Left ventricle myocardium inferior (tissue), 1 donor: ENCODE measurements at places on chromosomes 2 and 18. TPM values are rescaled to one million over a fixed set of nuclear protein-coding genes. Genes with fewer than 3 reads are reported as not detected.

DNA sequence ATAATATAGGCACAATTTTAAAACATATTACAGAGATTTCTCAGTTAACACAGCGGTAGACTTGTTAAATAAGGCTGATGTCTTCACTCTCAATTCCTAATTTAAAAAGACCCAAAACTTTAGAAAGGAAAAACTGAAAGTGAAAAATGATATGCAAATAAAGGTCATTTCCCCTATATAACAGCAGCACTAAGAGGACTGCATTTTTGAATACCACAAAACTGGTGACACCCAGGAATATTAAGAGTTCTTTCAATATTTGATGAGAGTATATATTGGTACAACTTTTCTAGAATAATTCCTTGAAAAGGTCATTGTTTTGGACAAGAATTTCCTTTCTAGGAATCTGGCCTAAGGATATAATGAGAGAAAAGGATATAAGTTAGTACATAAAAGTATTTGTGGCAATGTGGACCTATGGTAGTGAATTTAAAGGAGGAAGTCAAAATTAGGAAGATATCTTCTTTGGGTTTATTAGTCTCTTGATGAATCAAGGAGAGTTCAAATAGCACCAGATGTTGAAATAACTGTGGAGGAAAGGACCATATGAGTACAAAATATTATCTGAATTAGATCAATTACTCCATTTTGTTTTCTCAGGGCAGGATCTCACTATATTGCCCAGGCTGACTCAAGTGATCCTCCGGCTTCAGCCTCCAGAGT lies 70.3 kb downstream of the TMEM237 start:
- no peak for DNase-seq

DNA sequence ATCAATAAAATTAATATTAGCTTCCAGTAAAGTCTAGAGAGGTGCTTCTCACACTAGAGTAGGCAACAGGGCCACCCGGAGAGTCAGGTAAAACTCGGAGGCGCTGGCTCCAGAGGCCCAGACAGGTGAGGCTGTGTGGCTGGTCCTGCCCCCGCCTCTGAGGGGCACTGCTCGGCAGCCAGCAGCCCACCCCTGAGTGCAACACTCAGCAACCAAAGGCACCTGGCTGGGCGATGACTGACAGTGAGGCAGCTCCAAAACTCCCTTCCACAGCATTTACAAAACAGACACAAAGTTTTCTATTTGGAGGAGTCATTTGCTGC lies 138.8 kb upstream of the ID2 start:
- DNase-seq, result peak; percentile 15

RUFY4 gene
- total RNA-seq, result not detected

DNA sequence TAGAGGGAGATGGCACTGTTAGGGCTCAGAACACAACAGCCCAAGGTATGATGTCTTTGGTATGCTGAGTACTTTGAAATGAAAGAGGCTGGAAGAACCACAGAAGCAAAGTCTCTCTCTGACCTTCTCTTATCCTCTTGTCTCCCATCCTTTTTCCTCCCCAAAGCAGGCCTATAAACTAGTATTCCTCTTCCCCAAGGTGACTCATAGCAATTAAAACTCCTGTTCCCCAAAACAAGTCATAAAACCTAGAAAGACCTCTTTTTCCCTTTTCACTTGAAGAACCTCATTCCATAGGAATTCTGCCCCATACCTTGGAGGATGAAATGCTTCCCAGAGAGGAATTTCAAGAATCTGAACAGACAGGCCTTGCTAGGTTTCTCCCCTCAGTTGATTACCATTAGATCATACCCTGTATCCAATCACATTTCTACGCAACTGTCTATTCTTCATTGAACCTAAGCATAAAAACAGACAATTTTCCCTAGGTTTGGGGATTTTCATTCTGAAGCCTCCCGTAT lies 25.7 kb downstream of the MDH1 start:
- no peak for DNase-seq

DNA sequence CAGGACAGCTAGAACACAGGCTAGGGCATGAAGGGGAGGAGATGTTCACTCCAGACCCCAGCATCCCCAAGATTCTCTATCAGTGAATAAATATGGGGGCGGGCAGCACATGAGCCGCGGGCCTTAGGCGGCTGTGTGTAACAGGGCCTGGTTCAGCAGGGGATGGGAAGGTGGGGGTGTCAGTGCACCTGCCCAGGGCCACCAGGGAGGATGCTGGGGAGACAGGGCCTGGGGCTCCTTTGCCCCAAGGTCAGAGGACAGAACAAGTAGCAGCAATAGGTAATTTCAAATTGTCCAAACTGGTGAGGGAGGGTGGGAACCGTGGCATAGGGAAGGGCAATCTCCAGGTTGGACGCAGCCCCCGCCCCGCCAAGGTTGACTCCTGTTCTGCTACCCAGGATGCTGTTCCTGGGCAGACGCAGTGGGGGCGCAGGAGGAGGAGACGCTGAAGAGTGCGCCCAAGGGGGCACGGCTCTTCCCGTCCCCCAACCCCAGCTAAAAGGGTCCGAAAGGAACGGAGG lies 16.2 kb downstream of the CYP26B1 start:
- DNase-seq, result no peak

DNA sequence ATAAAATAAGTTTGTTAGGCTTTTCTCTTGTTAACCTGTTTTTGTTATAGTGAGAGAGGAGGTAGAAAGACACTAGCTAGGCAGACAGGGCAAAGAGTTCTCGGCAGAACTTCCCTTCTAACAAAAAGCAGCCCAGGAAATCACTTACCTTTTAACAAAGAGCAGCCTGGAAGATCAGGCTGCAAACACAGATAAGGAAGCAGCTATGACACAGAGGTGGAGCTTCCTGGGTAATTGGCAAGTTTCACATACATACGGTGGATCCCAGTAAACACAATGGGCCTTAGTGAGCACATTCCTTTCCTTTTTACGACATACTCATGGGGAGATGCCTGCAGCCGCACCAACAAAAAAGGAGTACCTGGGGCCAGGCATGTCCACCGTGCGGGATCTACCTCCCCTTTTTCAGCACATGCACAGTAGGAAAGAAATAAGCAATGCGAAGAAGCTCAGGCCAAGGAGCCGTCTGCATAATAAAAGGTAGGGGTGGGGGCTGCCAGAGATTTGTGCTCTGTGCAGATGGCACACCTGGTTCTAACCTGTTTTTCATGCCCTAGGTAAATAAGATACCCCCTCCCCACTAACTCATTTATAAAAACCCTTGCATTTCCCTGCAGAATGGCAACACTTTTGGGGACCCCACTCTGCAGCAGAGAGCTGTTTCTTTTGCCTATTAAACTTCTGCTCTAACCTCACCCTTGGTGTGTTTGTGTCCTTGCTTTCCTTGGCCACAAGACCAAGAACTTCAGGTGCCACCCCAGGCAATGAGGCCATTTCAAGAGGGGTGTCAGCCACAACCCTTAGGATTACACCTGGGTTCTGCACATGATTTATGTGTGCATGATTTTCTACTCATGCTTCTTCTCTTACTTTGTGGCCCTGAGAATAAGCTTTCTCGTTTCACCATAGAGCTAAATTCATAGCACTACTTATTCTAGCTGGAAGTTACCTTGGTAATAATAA lies 26.5 kb downstream of the MDH1 start:
- DNase-seq, result no peak

DNA sequence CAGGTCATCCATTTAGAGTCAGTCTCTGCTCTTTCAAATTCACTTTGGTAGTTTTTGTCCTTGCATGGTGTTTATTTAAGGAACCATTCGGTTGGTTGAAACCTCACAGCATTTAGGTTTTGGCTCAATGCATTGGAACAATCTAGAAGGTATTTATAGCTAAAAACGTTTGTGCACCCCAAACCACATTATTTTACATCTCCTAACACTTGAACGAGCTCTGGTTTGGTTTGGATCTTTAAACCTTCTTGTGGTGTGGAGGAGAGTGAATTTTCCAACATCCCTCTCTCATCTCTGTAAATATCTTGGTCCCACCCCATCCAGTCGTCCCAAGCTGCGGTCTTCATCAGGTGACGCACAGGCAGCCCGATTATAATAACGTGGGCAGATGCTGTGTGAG lies 287.9 kb downstream of the LPIN1 start:
- no peak for DNase-seq

MRPL44 gene
- total RNA-seq, result 39.9 TPM

- DNase-seq, result no peak
Observed at GRCh38 chr2:85525567-85525966, 13.4 kb upstream of the MAT2A start.

DNA sequence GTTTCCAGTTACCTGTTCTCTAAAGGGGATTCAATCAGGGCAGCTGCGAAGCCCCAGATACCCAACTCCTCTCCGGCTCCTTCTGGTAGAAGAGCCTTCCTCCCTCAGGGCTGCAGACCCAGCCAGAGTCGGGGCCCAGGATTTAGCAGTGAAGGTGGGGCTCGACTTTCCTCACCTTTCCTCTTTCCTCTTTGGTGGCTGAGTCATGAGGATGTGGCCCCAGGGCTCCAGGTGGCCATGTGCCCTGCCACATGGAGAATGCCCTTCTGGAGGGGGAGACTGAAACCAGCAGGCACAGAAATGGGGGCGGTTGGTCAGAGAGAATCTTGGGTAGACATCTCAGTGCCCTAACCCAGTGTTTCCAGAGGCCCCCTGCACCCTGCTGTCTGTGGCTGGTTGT lies 402.6 kb downstream of the NBAS start:
- DNase-seq, result no peak

GRCh38 chr2:73235315-73236028 lies 1.4 kb downstream of the CCT7 start:
- DNase-seq, result no peak

ANKRD30B gene
- not detected for total RNA-seq

BCS1L gene
- 48.6 TPM for total RNA-seq

GRCh38 chr2:55992455-55992854 lies 68.9 kb upstream of the EFEMP1 start:
- no peak for DNase-seq

DNA sequence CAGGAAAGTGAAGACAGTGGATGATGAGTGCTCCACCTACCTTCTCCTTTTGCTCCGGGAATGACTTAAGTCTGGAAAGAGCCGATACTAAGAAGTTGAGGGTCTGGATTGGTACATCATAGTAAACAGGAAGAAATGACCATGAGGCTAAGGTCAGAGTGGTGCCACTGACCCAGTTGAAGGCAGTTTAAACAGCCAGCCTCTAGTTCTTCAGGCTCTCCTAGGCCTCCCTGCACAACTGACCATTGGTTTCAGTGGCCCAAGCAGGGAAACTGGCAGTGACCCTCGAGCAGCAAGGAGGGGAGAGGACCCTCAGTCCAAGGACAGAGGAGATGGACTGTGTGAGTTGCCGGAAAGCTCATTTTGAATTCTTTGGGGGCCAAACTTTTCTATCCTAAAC lies 119.1 kb downstream of the MAP4K4 start:
- DNase-seq, result no peak

GRCh38 chr2:1010415-1010930 lies 59.8 kb downstream of the SNTG2 start:
- no peak for DNase-seq

GRCh38 chr2:113181258-113182051 lies 7.7 kb downstream of the PSD4 start:
- no peak for DNase-seq

DNA sequence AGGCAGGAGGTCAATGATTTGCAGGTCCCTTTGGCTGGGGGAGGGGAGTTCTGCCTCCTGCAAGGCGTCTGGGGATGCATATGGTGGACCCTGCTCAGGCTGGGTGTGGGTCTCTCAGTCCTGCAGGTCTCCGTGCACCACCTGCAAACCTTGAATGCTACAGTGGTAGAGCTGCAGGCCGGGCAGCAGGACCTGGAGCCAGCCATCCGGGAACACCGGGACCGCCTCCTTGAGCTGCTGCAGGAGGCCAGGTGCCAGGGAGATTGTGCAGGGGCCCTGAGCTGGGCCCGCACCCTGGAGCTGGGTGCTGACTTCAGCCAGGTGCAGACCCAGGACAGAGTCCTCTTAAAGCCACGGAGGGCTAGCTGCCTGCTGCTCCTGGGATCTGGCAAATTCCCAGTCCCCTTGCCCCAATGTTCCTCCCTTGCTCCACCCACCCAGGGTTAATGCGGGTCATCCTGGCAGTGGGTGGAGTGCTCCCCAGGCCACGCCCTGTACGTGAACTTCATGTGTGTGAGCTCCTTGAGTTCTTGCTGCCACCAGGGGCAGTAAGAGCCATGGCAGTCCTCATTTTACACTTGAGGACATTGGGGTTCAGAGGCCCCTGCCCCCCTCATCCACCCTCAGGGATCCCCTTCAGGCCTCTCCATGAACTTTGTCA lies 3.1 kb downstream of the PROM2 start:
- peak; percentile 5 for DNase-seq

ADAM23 gene
- 61.2 TPM for total RNA-seq

NEB gene
- total RNA-seq, result 30.5 TPM

DNA sequence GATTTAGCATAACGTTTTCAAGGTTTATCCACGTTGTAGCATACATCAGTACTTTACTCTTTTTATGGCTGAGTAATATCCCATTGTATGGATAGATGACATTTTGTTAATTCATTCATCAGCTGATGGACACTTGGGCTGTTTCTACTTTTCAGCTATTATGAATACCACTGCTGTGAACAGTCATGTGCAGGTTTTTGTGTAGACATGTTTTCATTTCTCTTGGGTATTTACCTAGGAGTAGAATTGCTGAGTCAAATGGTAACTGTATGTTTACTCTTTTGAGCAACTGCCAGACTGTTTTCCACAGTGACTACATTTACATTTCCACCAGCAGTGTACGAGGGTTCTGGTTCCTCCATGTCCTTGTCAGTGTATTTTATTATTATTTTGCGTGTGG lies 33.9 kb downstream of the COX7A2L start:
- no peak for DNase-seq

CCDC102B gene
- 6.1 TPM for total RNA-seq

- DNase-seq, result no peak
Observed at GRCh38 chr2:39583781-39584180, 81.9 kb upstream of the TMEM178A start.

- peak; percentile 70 for DNase-seq
Observed at GRCh38 chr2:42906557-42907411, 114.4 kb upstream of the HAAO start.

DNA sequence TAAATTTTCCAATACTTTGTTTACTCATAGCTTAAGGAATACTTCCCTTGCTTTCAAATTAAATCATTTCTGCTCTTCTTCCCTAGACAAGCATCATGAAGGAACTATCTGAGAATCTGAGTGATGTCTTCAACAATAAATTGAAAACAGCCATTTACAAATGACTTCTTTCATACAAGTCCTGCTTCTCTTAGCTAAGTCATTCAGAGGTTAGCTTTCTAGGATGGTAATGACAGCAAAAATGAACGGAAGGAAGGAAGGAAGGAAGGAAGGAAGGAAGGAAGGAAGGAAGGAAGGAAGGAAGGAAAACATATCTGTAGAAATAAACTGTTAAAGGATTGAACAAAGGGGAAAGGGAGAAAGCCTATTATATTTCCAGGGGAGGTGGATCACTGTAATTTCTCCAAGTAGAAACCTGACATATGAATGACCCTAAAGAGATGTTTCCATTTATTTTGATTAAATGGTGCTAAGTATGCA lies 335.0 kb upstream of the KYNU start:
- no peak for DNase-seq

GRCh38 chr18:48163738-48164115 lies 233.3 kb upstream of the SMAD2 start:
- DNase-seq, result no peak

DNA sequence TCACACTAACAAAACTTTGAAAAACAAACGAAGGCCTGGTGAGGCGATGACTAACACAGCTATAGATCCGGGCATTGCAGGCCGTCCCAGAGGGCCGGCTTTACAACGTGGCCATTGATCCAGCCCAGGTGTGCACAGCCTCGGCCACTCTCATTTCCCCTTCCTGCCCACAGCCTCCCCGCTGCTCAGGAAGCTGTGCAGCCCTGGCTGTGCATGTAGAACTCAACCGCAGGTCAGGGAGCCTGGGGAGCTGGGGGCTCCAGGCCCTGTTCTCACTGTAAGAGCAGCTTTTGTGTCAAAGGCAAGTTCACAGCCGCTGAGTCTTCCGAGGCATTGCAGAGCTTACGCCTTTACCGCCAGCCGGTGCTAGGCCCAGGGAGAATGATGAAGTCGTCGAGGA lies 87.2 kb downstream of the LONRF2 start:
- no peak for DNase-seq
